ENCODE measurements at places on chromosomes 6 and 20. TPM values are rescaled to one million over a fixed set of nuclear protein-coding genes. Genes with fewer than 3 reads are reported as not detected.

- ATAC-seq, result no peak
These were observed 117.5 kb downstream of the FAM120B start for GRCh38 chr6:170423814-170424603.

GRCh38 chr20:48912065-48912464 is 9.4 kb upstream of the ARFGEF2 start:
- ATAC-seq, result no peak

GRCh38 chr20:3238616-3239025 is 369 bp downstream of the SLC4A11 start:
- ATAC-seq, result peak; percentile 57

- no peak for ATAC-seq
These were observed 19.7 kb downstream of the PPIL6 start for GRCh38 chr6:109420751-109421150.

DNA sequence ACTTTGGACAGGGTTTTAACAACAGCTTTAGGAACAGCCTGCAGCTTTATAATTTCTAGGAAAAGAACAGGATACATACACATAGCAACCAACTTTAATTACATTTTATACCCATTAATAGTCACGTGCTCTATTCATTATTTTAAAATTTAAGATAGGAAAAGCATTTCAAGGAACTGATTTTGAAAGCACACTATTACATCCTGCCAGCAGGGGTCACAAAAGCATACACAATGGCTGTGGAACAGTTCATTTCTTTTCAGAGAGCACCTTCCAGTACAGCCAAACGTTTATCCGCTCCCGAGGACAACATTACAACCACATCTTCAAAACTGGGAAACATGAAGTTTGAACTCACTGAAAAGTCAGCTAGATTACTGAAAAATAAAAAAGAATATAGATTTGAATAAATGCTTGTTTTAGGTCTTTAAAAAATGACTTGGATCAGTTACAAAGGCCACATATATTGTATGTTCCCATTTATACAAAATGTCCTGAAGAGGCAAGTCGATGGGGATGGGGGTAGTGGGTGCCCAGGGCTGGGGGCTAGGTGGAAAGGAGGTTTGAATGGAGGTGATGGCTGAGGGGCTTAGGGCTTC is 104.6 kb upstream of the EXOC2 start:
- peak; percentile 26 for ATAC-seq

DNA sequence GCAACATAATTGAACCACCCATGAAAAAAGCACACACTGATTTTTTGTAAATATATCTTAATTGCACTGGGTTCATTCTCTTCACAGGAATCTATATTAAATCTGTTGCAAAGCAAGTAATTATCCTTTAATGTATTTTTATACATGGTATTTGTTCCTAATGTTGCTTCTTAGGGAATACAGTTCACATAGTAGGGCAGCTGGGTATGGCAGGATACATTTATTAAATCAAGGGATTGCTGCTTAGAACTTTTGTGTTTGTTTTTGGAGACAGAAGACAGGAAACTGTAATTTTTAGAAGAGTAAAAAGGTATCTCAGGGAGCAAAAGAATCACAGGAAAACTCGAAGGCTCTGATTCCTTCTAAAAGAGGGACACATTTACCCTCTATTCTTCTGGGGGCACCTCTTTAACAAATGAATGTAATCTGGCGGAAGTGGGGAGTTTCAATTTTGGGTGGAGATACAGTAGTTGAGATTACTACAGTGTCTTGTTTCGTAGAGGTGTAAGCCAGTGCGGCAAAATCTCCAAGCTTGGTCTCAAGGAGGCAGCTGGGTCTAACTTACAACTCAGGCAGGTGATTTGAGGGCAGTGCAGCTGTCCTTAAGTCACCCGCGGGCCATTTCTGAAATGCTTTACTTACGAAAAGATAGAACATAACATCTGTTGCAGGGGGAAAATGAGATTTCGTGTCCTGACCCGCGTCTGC is 812 bp upstream of the SMIM13 start:
- peak; percentile 20 for ATAC-seq

DNA sequence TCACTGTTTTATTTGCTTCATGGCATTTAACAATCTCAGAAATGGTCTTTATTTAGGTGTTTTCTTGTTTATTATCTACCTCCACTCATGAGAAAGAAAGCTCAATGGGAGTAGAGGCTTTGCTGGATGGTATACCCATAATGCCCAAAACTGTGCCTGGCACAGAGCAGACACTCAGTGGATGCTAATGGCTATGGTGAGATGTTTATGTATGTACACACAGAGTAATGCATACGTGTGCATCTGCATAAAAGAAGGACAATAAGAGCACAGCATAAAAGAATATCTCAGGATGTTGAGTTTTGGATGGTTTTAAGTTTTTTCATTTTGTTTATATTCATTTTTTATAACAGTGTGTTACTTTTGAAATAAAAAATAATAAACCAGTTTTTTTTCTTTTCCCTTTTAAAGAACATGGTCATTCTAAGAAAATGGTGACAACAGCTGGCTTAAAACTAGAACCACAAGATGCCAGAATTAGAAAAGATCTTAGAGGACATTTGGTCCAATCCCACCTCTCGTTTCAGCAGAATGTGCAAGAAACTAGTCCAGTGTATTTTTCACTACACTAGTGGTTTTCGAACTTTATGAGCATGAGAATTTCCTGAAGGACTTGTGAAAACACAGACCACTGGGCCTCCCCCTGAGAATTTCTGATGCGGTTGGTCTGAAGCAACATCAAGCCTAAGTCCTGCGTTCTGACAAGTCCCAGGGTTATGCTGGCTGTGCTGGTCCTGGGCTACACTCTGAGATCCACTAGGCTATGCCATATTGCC is 131.9 kb downstream of the FYN start:
- ATAC-seq, result no peak

DNA sequence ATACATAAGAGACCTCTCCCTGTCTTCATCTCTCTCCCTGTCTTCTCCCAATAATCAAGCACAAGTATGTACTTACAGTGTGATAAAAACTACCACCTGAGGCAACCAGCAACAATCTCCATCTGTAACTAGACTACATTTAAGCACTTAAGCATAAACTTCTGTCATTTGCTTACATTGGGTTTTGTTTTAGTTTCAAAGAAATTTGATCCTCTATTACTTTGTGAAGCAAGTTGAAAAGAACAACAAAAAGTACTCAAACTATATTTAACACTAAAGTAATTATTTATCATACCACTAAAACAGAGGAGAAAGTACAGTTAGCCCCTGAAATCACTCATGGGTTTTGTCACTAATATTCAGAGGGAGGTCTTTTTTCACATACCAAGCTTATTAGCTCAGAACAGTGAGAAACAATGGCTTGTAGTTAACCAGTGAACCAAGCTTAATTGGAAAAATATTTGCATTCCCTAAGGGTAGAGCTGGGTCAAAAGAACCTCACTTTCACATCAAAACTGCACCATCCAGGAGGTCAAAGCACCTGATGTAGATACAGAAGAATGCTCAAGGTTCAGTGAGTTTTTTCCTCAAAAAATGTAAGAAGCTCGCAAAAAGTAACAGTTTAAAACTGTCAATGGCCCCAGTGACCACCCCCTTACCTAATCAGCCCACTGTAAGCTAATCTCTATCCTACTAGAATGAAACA is 34.1 kb downstream of the DCDC2 start:
- ATAC-seq, result no peak

DNA sequence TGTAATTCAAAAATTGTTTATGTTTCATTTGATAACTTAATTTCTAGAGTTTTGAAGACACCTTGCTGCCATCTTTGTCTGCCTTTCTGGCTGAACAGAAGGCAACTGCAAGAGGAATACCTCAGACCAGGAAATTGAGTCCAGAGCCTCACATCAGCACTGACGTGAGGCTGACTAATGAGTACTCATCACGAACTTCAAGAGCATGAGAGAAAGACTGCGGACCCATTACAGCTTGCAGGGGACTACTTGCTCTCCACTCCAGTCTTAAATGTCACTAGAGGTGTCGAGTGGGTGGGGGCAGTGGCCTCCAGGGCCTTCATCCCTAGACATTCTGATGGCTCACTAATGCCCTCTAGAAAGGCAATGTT is 109.5 kb upstream of the SSTR4 start:
- ATAC-seq, result peak; percentile 19

DNA sequence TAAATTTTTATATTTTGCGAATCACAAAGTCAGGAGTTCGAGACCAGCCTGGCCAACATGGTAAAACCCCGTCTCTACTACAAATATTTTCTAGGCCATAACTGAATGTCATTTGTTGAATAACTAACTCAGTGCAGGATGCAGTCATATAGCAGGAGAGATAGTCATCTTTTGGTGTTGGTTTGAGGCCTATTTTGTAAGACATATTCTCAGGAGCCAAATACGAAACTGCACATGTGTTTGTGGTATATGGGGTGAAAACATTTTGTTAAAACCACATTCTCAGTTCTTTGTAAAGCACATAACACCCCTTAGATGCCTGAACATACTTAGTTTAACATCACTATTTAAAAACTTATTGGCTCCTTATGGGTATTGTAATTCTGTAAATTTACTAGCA is 4.7 kb upstream of the ENPP5 start:
- ATAC-seq, result peak; percentile 76

- ATAC-seq, result no peak
These were observed 265.5 kb downstream of the TBX18 start for GRCh38 chr6:84498905-84499304.

DNA sequence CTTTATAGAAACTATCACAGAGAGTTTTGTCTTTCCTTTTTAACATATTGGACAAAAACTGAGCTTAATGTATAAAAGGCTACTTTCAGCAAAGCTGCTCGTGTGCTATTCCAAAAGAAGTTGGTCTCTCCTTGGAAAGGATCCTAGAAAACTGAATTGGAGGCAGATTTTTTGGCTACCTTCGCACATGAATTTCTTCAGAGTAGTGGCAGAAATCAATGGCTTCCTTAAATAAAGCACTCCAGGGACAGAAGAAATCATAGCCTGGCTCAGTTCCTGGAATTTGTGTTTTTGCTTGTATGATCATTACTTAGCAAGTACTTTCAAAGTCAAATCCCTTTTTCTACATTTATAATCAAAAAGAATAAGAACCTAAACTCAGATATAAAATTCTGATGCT is 780.3 kb downstream of the PHF3 start:
- ATAC-seq, result no peak

DNA sequence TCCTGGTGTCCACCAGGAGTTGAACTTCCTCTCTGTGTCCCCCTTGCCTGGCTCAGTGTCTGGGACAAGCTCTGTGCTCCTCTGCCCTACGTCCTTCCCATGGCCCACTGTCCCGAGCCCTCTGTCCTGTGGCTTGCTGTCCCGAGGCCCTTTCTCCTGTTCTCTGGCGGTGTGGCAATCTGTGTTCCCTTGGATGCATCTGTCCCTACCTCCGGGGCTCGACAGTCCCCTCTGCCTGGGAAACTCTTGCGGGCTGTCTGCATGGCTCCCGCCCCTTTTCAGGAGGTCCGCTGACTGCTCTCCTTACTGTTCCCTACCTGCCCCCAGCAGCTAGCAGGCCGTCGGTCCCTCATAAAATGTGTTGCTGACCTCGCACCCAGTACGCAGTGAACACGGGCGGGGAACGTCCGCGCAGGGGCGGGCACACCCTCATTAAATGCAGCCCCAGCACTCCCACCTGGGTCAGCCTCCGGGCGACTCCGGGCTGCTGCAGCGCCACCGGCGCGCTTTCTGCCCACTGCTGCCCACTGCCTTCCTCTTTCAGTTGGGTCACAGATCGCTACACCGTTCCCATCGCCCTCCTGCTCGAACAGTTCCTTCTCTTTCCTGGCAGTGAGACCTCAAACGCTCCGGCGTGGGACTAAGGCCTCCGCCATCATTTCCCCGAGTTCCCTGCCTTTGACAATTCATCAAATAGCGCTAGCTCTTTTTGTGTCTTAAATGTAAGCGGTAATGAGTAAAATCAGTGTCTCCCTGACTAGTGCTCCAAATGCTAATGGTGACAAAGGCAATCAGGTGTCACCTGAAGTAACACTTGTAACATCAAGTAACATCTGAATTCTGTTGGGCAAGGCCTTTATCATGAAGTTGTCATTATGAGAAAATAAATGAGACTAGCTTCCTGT is 60.5 kb downstream of the RSPH3 start:
- ATAC-seq, result peak; percentile 37

GRCh38 chr6:119243037-119243436 is 106.5 kb downstream of the MAN1A1 start:
- no peak for ATAC-seq

DNA sequence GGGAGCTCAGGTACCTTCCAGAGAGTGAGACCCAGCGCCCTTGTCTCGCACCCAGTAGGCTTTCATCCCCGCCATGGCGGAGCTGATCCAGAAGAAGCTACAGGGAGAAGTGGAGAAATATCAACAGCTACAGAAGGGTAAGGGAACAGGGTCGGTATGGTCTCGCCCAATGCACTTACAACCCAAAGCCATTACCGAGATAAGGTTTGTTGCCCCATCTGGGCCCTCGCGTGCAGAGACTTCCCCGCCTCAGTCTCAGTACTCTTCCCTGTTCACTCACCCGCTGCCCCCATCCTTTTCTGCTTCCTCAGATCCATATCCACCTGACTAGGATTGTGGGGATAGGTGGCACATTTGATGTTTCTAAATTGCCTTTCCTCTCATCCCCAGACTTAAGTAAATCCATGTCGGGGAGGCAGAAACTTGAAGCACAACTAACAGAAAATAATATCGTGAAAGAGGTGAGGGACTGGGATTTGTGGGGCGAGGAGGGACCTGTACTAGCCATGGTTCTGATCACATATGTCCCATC is 449 bp downstream of the PFDN6 start:
- ATAC-seq, result no peak

GRCh38 chr20:5827098-5827853 is 77.1 kb downstream of the SHLD1 start:
- no peak for ATAC-seq

DNA sequence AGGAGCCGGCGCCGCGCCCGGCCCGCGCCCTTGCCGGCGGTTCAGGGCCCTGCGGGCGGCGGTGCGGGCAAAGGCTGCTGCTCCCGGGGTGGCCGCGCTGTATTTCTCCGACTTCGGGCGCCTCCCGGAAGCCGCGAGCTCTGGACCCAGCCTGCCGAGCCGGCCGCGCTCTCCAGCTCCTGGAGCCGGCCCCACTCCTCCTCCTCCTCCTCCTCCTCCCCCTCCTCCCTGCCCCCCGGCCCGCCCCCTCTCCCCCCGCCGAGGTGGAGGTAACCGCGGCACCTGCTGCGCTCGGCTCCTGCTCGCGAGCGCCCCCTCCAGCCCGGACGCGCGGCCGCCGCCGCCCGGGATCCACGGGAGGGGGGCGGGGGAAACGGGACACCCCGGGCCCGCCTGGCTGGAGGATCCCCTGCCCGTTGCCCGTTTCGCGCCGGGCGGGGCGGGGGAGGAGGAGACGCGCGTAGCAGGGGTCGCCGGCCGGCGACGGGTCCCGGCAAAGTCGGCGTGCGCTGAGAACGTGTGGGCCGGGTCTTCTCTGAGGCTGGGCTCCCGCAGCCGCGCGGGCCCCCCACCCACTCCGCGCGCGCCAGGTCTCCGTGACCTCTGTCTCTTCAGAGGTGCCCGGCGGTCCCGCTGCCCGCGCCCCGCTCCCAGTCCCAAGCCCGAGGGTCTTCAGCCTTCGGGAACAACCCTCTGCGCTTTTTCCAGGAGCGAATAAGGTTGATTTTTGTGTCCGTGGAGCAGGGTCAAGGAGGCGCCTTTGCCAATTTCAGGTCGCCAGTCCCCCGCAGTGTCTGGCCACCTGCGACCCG is at the start of gene SLC22A23:
Gene SLC22A23, minus strand, starts transcription at position 153 of the 812 bp plus-strand sequence. CDS start 491 bp downstream, outside the sequence.
- ATAC-seq, result peak; percentile 75

The HLA-E gene
- total RNA-seq, result 362 TPM

The DSN1 gene
- 34.8 TPM for total RNA-seq

The CCDC170 gene
- total RNA-seq, result not detected

The HS3ST5 gene
- not detected for total RNA-seq

The FOXA2 gene
- not detected for total RNA-seq

The CRYBG1 gene
- total RNA-seq, result 30.6 TPM

The ARMC2 gene
- total RNA-seq, result 5.7 TPM

The C20orf202 gene
- not detected for total RNA-seq

The OPN5 gene
- not detected for total RNA-seq

The POFUT1 gene
- 41.4 TPM for total RNA-seq

The KCNB1 gene
- total RNA-seq, result not detected

The CTCFL gene
- total RNA-seq, result not detected

The CSTF1 gene
- 71.2 TPM for total RNA-seq

Measured in activated T-helper 17 cell treated with anti-CD3 and anti-CD28 coated beads, Interleukin-2, amount 50 U/mL, for 72 hours (primary cell).